ENCODE measurements at places on chromosomes 4 and X.

DNA sequence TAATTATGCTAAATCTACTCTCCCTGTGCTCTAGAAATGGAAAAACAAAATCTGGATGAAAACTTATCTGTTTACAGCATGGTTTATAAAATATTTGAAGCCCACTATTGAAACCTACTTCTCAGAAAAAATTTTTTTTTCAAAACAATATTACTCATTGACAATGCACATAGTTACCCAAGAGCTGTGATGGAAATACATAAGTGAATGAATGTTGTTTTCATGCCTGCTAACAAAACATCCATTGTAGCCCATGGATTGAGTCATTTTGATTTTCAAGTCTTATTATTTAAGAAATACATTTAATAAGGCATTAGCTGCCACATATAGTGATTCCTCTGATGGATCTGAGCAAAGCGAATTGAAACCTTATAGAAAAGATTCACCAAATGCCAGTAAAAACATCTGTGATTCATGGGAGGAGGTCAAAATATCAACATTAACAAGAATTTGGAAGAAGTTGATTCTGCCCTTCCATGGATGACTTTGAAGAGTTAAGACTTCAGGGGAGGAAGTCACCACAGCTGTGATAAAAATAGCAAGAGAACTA, 144.7 kb upstream of the HHIP start:
- DNase-seq = no peak

DNA sequence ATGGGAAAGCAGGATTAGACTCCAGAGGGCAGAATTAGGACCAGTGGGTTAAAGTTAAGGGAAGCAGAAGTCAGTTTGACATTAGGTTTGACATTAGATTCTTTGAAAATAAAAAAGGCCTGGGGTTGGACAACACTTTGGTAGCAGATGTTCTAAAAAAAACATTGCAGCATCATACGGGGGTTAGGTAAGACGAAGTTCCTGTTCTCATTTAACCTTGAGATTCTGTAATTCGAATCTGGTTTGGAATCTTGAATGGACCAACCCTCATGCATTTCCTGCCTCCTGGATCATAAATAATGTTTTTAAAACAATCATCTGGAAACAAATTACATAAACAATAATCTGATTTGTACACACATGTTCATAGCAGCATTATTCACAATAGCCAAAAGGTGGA, 181.0 kb downstream of the SHROOM3 start:
- no peak for DNase-seq

GRCh38 chrX:71140440-71140839, 4.2 kb upstream of the NLGN3 start:
- no peak for DNase-seq

DNA sequence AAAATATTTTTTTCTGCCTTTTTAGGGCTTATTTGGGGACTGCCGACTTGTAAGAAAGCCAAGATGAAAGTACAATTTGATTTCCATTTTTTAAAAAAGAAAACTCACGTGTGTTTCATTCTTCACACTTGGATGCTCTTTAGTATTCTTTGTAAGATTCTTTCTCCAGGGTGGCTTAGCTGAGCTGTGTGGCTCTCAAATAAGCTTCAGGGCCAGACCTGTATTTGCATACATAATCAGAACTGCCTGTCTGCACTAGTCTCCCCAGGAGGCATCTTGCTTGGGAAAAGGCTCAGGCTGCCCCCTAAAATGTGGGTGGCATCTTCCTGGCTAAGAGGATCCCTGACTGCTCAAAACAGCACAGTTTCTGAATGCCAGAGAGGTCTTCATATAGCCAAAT, 498.4 kb downstream of the MID1IP1 start:
- no peak for DNase-seq

GRCh38 chr4:68348577-68348976, 1.3 kb downstream of the YTHDC1 start:
- DNase-seq = no peak

- no peak for DNase-seq
Observed at GRCh38 chr4:89256203-89256800, 51.3 kb downstream of the GPRIN3 start.

GRCh38 chr4:53040459-53040815, 178.3 kb downstream of the RASL11B start:
- DNase-seq = peak; percentile 69

DNA sequence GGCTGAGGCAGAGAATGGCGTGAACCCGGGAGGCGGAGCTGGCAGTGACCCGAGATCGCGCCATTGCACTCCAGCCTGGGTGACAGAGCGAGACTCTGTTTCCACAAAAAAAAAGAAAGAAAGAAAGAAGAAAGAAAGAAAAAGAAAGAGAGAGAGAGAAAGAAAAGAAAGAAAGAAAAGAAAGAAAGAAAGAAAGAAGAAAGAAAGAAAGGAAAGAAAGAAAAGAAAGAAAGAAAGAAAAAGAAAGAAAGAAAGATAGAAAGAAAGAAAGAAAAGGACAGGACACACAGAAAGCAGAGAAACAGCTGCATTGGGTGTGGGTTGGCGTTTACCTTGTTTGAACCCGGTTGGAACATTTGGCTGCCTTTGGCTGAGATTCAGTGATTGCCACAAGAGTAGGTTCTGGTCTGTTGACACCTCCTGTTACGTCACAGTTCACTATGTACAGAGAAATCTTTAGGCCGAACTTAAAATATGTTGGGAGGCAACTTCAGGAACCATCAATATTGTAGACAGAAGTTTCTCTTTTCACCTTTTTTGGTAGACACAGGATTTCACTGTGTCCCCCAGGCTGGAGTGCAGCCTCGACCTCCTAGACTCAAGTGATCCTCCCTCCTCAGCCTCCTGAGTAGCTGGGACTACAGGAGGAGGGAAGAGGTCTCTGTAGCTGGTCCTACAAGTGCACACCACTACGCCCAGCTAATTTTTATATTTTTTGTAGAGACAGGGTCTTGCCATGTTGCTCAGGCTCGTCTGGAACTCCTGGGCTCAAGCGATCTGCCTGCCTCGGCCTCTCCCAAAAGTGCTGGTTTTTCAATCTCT, 16.3 kb upstream of the PLCXD1 start:
- DNase-seq = no peak

DNA sequence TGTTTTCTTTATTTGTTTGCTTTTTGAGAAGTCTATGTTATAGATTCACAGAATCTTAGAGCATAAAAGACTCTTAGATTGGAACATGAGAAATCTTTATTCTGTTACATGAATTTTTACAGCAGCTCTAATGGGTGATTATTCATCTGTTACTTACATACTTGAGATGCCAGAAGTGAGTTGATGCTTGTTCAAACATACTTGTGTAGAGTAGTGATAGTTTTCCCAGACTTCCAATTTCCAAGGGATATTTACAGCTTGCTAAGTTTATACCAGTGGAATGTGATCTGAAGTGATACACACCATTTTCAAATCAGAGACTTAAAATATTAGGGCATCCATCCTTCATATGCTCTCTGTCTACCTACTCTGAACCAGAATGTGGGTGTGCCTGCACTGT, 252.9 kb upstream of the SMIM31 start:
- DNase-seq = peak; percentile 38

DNA sequence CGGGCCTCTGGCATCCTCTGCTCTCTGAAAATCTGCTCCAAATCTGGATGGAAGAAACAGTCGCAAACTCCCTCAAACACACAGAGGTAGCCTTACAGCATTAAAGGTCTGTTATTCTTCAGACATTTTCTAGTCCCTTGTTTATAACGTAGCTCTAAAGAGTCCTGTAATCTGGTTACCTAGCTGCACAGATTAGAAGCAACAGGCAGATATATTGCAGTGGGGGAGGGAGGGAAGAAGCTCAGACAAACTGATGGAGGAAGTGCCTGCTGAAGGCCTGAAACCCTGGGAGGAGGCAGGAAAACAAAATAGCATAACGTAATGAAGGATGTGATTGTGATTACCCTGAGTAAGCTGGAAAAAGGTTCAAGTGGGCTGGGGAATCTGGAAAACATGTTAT, 39.4 kb downstream of the ZCCHC12 start:
- no peak for DNase-seq

GRCh38 chrX:41785685-41786084, 61.7 kb downstream of the GPR82 start:
- peak; percentile 44 for DNase-seq

DNA sequence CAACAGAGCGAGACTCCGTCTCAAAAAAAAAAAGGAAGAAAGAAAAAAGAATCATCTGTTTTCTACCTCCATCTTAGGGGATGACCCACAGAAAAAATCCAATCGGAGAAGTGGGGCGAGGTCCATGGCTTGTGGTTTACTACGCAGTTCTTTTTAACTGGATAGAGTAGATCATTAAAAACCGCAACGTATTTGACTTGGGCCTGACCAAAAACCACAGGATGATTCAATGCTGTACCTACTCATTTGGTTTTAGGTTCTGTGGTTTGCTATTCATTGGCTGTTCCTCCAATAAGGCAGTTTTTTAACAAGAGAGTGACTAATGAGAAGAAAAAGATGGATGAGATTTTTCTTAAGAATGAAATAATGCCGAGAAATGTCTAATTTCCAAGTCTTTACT, 83.7 kb downstream of the FREM3 start:
- peak; percentile 55 for DNase-seq

DNA sequence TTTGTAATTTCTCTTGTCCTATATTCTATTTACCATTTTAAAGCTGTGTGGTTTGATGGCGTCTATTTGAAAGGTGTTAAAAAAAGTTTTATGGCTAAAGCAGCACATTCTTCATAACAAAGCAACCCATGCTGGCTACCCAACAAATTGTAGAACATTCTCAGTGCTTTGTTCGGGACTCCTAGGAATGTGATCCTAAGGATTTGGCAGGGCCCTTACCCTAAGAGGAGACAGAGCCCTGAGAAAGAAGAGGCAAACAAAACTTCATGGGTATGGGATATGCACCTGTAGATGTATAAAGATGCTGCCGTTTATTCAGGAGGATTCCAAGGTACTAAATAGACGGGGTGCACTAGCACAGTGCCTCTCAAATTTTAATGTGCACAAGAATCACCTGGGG, 370.8 kb upstream of the DIPK2B start:
- DNase-seq = no peak

- peak; percentile 60 for DNase-seq
Observed at GRCh38 chr4:176735300-176735699, 57.4 kb downstream of the VEGFC start.

DNA sequence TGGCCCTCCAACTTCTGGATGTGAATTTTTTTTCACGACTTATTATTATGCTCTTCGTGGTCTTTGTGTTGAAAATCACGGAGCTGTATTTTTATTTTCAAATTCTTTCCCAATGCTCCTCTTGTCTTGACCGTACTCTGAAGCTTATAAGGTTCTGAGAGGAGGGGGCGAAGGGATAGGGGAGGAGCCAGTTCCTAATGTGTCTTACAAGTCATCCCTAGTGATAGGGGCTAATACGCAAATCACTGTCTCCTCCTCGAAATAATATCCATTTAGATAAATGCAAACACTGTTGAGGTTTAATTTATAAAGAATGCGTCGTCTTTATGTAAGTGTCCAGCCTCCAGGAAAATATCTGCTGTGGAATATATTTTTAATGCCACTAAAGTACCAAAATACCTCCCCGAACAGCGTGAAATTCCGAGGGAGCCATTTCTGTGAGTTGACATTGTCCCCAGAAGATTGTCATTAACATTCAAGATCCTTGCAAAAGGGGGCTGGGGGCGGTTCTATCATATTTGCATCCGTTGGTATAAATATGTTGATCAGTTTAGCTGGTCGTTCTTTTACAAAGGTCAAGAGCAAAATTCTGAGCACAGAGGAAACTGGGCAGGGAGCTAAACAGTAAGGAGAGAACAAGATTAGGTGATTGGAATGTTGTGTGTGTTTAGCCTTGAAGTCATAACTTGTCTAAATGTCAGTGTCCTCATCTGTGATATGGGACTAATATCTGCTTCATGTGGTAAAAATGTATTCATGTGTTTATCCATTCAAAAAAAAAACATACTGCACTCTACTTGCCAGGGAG, 3.7 kb upstream of the FAT1 start:
- no peak for DNase-seq

GRCh38 chr4:18937080-18937479, 915.5 kb upstream of the LCORL start:
- DNase-seq = no peak

- DNase-seq = no peak
Observed at GRCh38 chr4:32142075-32142474, 1421.9 kb downstream of the PCDH7 start.

DNA sequence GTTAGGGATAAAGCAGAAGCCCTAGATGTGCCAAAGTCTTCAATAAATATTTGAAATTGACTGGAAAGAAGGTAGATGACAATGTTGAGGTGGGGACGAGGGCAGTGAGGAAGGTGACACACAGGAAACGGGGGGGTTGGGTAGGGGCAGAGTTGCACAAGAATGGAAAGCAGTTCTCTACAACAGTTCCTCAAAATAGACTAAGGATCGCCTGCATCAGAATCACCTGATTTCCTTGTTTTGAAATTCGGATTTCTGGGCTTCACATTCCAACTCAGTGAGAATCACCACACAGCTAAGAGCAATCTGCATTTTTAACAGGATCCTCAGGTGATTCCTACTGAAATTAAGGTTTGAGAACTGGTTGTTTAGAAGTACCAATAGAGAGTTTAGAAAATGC, 70.6 kb downstream of the ARFIP1 start:
- peak; percentile 30 for DNase-seq

- no peak for DNase-seq
Observed at GRCh38 chr4:62870451-62870850, 1538.8 kb downstream of the TECRL start.

- no peak for DNase-seq
Observed at GRCh38 chrX:80807606-80807991, 2.1 kb downstream of the BRWD3 start.

DNA sequence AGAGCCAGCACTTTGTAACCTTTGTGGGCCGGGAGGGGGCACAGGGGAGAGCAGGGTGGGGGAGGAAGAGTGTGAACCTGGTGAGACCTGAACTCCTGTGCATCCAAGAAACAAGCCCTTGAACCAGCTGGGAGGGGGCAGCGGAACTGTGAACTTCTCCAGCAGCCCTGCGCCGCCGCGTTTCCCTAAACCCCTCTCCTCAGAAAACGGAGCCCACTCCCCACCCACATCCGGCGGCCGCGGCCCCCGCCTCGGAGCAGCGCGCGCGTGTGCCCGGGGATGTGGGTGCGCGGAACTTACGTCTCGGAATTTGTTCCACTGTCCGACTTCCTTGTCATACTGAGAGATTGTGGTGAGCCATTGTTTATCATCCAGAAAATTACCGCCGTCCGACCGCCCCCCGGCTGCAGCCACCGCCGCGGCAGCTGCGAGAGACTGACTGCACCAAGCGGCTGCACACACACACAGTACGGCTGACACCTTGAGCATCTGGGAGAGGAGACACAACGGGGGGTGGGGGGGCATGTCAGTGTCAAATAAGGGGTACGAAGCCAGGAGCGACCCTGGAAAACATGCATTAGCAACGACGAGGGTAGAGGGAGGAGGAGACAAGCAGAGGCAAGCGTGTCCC, 494 bp downstream of the SPOCK3 start:
- DNase-seq = peak; percentile 13

- DNase-seq = no peak
Observed at GRCh38 chr4:77493120-77493752, 112.4 kb upstream of the CXCL13 start.

GRCh38 chr4:169136330-169136729, 126.3 kb upstream of the CBR4 start:
- DNase-seq = no peak

GRCh38 chr4:188439641-188440311, 300.5 kb downstream of the TRIML1 start:
- peak; percentile 27 for DNase-seq

- no peak for DNase-seq
Observed at GRCh38 chrX:57329008-57329407, 42.5 kb downstream of the FAAH2 start.
